Activated CD4-positive, alpha-beta memory T cell treated with anti-CD3 and anti-CD28 coated beads, Interleukin-2, amount 10 ng/mL, durations not matched to agents 7 days and 5 days (primary cell): ENCODE measurements at places on chromosomes 11 and 22. TPM values are rescaled to one million over a fixed set of nuclear protein-coding genes. Genes with fewer than 3 reads are reported as not detected.

The TMEM86A gene
- 1.8 TPM for total RNA-seq

GRCh38 chr11:17766590-17766989 lies 32.0 kb downstream of the KCNC1 start:
- DNase-seq: no peak

GRCh38 chr11:75474878-75475766 lies 42.1 kb upstream of the KLHL35 start:
- peak; percentile 84 for DNase-seq

DNA sequence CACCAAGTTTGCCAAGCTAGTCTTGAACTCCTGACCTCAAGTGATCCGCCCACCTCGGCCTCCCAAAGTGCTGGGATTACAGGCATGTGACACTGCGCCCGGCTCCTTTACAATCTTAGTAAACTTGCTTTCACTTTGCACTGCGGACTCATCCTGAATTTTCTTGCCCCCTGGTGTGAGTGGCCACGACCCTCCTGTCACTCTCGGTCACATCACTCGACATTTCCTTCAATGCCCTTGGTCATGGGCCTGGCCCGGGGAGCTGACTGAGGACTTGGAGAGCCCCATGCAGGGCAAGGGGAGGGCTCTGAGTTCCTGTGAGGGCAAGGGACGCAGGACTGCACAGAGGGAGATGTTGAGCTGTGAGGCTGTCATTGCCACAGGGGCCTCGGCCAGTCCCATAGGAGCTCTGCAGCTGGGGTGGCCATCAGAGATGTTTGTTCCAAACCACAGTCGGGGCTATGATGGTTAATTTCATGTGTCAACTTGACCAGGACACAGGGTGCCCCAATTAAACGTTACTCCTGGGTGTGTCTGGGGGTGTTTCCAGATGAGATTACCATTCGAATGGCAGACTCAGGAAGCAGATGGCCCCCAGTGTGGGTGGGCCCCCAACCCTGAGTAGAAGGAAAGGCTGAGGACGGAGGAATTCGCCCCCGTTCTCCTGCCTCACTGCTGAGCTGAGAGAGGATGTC lies 21.2 kb downstream of the A4GALT start:
- no peak for DNase-seq

DNA sequence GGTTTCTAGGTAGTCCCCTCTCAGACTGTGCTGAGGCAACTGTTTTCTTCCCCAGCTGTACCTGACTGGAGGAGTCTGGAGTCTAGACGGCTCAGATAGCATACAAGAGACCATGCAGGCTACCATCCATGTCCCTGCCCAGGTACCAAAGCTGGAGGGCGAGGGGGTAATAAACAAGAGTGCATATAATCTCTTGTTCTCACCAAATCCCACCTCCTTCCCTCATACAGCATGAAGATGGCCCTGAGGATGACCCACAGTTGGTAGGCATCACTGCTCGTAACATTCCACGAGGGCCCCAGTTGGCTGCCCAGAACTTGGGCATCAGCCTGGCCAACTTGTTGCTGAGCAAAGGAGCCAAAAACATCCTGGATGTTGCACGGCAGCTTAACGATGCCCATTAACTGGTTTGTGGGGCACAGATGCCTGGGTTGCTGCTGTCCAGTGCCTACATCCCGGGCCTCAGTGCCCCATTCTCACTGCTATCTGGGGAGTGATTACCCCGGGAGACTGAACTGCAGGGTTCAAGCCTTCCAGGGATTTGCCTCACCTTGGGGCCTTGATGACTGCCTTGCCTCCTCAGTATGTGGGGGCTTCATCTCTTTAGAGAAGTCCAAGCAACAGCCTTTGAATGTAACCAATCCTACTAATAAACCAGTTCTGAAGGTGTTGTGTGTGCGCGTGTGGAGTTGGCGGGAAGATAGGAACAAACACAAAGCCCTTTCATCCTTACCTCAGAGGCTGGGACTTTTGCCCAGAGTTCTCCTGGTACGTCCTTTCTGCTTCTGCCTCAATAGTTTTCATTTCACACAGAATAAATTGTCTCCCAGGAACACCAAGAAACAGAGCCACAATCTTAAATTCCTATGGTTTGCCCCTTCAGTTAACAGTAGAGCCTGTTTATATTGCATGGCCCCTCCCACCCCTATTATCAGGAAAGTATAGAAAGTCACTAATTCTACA lies 8.5 kb downstream of the HMBS start:
- no peak for DNase-seq

- no peak for DNase-seq
These were observed 21.3 kb downstream of the RASD2 start for GRCh38 chr22:35561796-35562526.

- no peak for DNase-seq
These were observed 22.6 kb upstream of the GNAZ start for GRCh38 chr22:23047742-23048141.

DNA sequence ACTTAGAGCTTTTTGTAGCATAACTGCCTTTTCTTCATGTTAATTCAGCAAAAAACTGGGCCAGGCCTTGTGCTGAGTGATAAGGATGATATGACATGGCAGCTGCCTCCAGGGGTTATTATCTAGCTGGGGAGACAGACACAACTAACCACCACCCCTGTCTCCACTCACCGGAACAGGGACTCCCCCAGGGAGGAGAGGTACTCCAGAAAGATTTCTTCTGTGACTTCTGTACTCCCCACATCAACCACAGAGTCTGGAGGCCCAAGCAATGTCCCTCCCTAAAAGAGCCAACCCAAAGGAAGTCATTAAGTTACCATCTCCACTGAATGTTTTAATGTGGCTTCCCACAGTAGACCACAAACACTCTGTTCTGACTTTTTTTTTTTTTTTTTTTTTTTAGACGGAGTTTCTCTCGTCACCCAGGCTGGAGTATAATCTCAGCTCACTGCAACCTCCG lies 14.3 kb upstream of the PMM1 start:
- peak; percentile 77 for DNase-seq

- DNase-seq: no peak
These were observed 76.8 kb downstream of the MN1 start for GRCh38 chr22:27724709-27725108.
